ENCODE measurements at places on chromosomes 4 and X.

- no peak for DNase-seq
Measured at GRCh38 chr4:170671171-170671570, 581.4 kb upstream of the AADAT start.

GRCh38 chr4:12993923-12994322, 490.2 kb downstream of the RAB28 start:
- no peak for DNase-seq

GRCh38 chr4:41874398-41874797, 60.8 kb upstream of the TMEM33 start:
- DNase-seq: no peak

DNA sequence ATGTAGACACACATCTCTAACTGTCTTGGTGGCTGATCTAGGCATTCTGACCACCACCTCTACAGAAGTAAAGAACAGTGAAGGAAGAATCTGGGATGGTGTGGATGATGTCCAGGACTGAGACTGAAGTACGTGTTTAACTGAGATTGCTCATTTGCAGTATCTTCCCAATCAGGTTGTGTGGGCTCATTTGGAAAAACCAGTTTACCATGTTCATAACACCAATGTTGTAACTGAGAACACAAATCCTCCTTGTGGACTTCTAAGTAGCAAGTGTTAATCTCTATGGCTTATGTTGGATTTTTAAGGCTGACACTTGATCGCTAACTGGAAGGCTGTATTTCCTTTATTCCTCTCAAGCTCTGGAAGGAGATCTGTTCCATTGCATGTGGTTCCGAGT, 144.7 kb downstream of the ZNF518B start:
- DNase-seq: no peak

DNA sequence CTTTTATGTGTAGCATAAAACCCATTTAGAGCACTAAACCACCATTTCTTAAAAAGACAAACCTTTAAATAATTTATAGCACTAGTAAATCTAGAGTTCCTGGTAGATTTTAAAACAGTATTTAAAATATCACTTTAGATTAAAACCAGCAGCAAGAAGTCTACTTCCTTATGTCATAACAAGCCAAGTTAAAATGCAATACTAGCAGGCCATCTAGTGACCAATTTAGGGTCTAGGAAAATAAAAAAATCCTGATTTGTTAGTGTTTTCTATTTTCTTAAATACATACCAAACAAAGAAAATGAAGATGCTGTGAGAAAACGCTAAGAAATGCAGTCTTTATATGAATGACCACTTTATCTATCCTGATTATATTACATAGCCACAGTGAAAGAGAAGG, 53.9 kb downstream of the PAPSS1 start:
- DNase-seq: peak; percentile 26

- no peak for DNase-seq
Measured at GRCh38 chr4:143391895-143392294, 55.2 kb downstream of the GAB1 start.

DNA sequence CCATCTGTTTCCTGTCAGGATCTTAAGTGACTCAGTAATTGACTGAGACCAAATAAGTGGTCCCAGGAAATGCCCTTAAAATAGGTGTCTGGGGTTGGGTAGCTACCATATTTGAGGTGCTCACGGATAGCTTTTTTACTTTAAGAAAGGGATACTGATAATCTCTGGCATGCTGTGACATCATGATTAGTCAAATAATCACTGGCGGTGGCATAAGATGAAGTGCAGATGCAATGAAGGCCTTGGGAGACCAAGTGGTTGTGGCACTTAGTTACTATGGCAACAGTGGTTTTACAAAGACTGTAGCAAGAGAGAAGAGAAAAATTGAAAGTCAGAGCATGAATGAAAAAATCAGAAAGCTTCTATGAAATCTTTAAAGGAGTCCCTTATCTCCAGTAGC, 114.5 kb upstream of the SLIT2 start:
- DNase-seq: no peak

Measured in COLO829 (cell line).